ENCODE measurements at places on chromosomes 16 and 17.

DNA sequence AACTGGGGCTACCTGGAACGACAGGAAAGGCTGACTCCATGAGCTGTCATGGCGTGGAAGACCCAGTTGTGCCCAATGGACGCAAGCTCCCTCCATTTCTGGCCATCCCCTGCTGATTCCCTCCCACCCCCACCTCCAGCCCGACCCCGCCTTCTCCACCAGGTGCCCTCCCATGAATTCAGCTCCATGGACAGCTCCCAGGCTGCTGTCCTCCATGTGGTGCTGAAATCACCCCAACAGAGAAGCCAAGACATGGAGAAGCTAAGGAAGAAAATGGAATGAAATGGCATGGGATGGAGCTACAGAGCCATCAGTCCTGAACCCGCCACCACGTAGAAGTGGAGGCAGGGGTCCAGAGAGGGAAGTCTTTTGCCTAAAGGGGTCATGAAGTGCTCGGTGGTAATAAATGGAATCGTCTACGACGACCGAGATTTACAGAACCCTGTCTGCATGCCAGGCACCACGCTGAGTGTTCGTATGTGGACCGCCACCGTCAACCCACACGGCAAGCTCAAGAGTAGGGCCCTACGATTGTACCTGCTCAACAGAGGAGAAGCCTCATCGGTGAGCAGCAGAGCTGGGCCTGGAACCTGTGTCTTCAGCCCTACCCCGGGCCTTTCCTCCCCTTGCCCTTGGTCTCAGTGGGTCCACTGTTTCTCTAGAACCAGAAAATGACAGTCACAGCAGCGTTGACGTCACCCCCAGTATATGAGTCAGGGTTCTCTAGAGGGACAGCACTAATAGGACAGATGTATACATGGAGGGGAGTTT, 9.3 kb upstream of the ZC3H18 start:
- no peak for DNase-seq

- DNase-seq = no peak
These were observed 22.3 kb upstream of the SMPD3 start for GRCh38 chr16:68470461-68471150.

- peak; percentile 17 for DNase-seq
These were observed at the start of gene RAB11FIP4 for GRCh38 chr17:31391496-31391949. RAB11FIP4 (plus strand) TSS chr17:31391675; CDS start chr17:31391853, 178 bp downstream.

- DNase-seq = no peak
These were observed 16.6 kb upstream of the TXNDC11 start for GRCh38 chr16:11759163-11759834.

DNA sequence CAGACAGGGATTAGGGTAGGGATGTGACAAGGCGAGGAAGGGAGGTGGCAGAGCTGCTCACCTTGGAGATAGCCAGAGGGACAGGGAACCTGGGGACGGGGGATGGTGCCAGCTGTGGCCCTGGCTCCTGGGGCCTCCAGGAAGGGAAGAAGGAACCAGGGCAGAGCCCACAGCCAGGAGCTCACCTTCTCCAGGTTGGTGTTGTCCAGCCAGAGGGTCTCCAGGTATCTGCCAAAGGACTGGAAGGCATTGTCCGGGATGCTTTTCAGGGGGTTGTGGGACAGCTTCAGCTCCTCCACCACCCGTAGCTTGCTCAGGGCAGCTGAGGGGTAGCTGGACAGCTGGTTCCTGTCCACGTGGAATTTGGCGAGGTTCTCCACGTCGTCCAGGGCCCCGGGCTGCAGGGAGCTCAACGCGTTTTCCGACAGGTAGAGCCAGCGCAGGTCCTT, 801 bp downstream of the CHAD start:
- DNase-seq = no peak

GRCh38 chr17:8818047-8818446, 18.9 kb upstream of the MFSD6L start:
- no peak for DNase-seq

GRCh38 chr16:83923581-83924365, 24.9 kb downstream of the MLYCD start:
- no peak for DNase-seq

DNA sequence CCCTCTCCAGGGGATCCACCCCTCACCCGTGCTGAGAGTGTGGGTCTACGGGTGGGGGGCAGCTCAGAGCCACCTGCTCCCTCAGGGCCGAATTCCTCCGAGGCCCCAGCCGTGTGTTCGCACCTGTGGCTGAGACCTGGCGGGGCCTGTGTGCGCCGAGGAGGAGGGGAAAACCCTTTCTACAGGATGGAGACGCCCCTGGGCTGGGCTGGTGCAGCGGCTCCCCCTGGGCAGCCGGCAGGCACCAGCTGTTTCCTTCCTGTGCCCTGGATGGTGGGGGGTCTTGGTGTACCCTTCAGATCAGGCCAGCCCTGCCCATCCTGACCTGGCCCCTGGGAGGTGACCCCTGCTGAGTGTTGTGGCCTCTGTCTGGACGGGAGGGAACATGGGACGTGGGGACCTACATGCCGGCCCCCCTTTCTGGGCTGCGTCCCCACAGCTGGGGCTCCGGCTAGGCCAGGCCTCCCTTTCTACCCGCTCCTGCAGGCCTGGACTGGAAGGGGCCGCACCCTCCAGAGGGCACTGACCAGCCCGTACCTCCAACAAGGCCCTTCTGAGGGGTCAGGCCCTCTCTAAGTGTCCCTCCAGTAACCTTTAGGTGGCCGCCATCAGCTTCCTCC, 28.3 kb upstream of the PABPN1L start:
- no peak for DNase-seq

- peak; percentile 83 for DNase-seq
These were observed at the start of gene NME2 for GRCh38 chr17:51166198-51166986. NME2 (plus strand) TSS chr17:51166411; CDS start chr17:51166831, 420 bp downstream.

- DNase-seq = no peak
These were observed 153.9 kb downstream of the HS3ST3B1 start for GRCh38 chr17:14454746-14455145.

GRCh38 chr16:65817066-65817465, 549.4 kb upstream of the CDH5 start:
- no peak for DNase-seq

GRCh38 chr16:87420026-87421002, 28.2 kb downstream of the MAP1LC3B start:
- no peak for DNase-seq

DNA sequence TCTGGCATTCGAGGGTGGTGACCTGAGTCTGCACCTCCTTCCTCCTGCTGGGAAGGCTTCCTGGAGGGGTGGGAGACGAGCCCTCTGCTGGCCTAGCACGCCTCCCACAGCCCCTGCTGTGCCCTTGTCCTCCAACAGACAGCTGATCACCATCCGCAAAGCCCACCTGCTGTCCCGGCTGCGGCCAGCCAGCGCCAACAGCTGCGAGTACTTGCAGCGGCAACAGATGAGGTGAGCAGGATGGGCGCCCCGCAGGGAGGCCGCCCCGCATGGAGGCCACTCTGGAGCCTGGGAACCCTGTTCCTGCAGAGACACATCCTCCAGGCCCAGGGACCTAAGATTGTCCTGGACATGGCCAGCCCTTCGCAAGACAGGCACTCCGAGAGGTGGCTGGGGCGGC, 21.6 kb downstream of the UBALD1 start:
- DNase-seq = no peak

- DNase-seq = no peak
These were observed 14.0 kb upstream of the RBFOX3 start for GRCh38 chr17:79624718-79625478.

GRCh38 chr16:68421076-68421475, 27.2 kb downstream of the SMPD3 start:
- DNase-seq = no peak

DNA sequence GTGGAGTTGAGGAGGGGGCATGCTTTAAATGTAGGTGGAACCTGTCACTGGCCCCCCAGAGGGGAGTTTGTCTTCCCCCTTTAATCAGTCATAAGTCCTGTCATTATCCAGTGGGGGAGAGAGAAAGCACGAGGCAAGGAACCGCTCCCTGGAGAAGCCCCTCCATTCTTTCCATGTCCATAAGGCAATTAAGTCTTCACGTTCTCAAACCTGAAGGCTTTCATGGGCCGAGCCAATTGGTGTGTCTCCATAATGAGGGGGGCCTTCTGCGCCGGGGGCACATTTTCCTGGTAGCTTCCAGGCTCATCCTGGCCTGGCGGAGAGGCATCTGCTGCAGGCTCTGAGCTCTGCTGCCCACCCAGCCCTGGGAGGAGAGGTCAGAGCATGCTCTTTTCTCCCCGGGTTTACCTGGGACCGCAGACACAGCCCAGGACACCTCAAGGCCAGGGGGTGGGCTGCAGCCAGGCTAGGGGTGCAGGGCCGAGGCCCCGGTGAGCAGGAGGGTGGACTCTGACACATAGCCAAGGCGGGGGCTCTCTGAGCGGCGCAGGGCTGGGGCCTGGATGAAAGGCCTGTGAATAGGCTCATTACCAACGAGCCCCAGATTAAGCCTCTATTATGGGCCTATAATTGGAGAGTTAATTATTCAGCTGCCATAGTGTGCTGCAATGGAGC, 42.5 kb downstream of the C16orf78 start:
- no peak for DNase-seq

Data from NCI-H1930 (cell line).